ENCODE measurements at places on chromosomes 7 and 10. TPM values are rescaled to one million over a fixed set of nuclear protein-coding genes. Genes with fewer than 3 reads are reported as not detected.
A peak's percentile ranks its signal among the peaks of the same experiment; 100 is the strongest.

The JCAD gene
- total RNA-seq: 0.54 TPM

The TLX1 gene
- not detected for total RNA-seq

The TRIM74 gene
- total RNA-seq: not detected

GRCh38 chr10:79239924-79240581 lies 107.2 kb upstream of the PPIF start:
- no peak overlapping the region for H3K27ac ChIP-seq
- H3K36me3 ChIP-seq: no peaks in the 10 kb centered on the region
- H3K4me3 ChIP-seq: no peak overlapping the region

DNA sequence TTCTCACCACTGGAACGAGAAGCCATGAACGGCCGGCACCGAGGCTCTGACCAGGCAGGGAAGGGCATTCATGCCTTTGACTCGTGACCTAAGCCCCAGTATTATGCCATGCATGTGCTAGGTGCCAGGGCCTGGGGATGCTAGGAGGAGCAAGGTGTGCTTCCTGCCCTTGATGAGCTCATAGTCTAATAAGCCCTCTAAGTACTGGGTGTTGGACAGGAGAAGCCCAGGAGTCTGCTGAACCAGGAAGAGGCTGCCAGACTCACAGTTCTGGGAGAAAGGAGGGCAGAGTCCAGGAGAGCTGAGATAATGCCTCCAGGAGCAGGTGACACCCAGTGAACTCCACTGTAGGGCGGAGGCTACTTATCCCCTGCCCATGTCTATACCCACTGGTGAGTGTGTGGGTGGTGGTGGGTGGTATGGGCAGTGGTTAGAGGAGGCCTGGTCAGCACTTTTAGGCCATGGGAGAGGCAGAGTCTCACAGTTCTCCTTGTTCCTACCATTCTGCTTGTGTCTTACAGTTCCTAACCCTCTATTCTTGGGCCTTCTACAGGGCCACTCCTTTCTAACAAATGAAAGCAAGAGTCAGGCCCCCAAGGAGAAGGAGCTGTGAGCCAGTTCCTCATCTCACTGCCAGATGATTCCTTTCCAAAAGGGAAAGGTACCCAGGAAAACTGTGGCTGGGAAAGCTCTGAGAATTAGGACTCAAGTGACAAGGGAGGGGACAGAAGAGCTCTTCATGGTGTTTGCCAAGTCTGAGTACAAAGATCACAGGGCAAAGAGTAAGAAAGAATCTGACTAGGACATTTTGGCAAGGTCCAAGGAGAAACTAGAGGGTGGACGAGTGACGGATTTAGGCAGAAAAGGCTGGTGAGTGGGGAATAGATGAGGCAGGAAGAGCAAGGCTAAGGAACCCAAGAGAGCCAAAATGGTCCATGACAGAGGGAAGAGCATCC lies 3.6 kb upstream of the MXI1 start:
- no peak overlapping the region for H3K27ac ChIP-seq
- H3K36me3 ChIP-seq: peaks cover 17% of the 10 kb centered on the region
- H3K27me3 ChIP-seq: no peaks in the 10 kb centered on the region
- H3K4me1 ChIP-seq: peaks cover 10% of the 10 kb centered on the region
- no peak for DNase-seq

DNA sequence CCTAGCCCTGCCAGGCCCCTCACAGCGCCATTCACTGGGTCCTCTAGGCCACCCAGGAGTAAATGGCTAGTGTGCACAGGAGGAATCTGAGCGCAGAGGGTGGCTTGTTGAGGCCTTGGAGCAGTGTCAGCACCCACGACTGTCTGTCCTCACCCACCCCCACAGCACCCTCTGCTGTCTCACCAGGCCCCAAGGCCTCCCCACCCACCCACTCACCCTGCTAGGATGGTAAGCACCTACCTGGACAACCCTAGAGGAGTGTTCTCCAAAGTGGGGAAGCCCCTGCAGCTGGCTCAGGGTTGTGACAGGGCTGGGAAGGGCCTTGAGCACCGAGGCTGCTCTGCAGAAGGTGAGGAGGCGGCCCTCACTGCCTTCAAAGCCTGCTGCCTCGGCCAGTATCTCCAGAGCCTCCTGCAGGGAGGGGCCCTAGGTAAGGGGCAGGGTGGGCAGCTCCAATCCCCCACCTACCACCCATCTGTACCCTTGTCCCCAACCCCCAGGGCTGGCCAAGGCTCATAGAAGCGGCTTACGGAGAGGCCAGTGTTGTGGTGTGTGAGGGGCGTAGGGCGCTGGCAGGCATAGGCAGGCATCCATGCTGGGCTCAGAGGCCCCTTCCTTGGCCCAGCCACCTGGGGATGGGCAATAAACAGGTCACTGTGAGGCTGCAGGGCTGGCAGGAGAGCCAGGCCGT lies 2.9 kb downstream of the POLM start:
- no peak overlapping the region for H3K27ac ChIP-seq
- peaks cover 15% of the 10 kb centered on the region for H3K4me1 ChIP-seq
- H3K4me3 ChIP-seq: no peak overlapping the region
- DNase-seq: no peak
- no peaks in the 10 kb centered on the region for H3K27me3 ChIP-seq
- peaks cover 52% of the 10 kb centered on the region for H3K36me3 ChIP-seq

- peaks cover 30% of the 10 kb centered on the region for H3K27me3 ChIP-seq
- H3K27ac ChIP-seq: no peak overlapping the region
- DNase-seq: no peak
- H3K36me3 ChIP-seq: no peaks in the 10 kb centered on the region
- no peaks in the 10 kb centered on the region for H3K4me1 ChIP-seq
- no peak overlapping the region for H3K4me3 ChIP-seq
Observed at GRCh38 chr7:51456431-51457060, 139.9 kb upstream of the COBL start.

DNA sequence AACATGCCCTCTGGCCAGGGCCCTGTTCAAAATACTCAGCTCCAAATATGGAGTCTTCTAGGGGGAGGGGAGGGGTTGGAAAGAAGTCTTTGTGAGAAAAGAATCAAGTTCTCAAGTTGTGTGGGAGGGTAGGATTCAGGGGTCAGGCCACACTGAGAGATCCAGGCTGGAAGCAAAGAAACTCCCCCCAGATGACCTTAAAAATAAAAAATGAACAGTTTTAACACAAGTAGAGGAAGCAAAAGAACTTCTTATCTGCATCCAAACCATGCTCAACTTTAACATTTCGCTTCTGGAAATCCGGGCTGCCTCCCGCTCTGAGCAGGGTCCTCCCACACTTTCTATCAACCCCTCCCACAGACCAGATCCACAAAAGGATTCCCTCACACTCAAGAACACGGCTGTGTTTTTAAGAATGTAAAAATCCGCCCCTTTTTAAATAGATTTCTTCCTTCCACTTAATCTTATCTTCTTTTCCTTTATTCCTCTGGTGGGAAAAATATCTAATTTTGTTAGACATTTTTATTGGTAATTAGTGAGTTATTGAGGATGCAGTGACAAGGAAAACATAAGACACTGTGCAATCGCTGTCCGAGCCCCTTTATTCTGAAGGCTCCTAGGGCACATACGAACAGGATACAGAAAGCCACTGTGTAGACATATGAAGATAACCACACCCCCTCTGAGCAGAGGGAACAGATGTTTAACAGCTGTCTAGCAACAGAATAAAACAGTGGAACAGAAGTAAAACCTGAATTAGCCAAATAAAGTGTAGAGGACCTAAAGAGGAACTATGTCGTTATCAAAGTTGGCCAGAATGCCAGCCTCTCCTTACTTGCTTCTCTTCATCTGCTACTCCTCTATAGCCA lies 43.8 kb downstream of the CYTH3 start:
- H3K36me3 ChIP-seq: peaks cover 6% of the 10 kb centered on the region
- no peaks in the 10 kb centered on the region for H3K27me3 ChIP-seq
- no peak for DNase-seq
- no peak overlapping the region for H3K27ac ChIP-seq
- H3K4me1 ChIP-seq: peaks cover 42% of the 10 kb centered on the region

- peaks cover 8% of the 10 kb centered on the region for H3K36me3 ChIP-seq
- no peaks in the 10 kb centered on the region for H3K27me3 ChIP-seq
- peak overlapping the region; percentile 29 for H3K4me3 ChIP-seq
- peak overlapping the region; percentile 20 for H3K27ac ChIP-seq
Observed at GRCh38 chr10:29857843-29858701, 201.3 kb downstream of the JCAD start.

The RINT1 gene
- 18.6 TPM for total RNA-seq
